Endothelial cell of umbilical vein (primary cell): ENCODE measurements at places on chromosomes 7 and 10. TPM values are rescaled to one million over a fixed set of nuclear protein-coding genes. Genes with fewer than 3 reads are reported as not detected.
A peak's percentile ranks its signal among the peaks of the same experiment; 100 is the strongest.

DNA sequence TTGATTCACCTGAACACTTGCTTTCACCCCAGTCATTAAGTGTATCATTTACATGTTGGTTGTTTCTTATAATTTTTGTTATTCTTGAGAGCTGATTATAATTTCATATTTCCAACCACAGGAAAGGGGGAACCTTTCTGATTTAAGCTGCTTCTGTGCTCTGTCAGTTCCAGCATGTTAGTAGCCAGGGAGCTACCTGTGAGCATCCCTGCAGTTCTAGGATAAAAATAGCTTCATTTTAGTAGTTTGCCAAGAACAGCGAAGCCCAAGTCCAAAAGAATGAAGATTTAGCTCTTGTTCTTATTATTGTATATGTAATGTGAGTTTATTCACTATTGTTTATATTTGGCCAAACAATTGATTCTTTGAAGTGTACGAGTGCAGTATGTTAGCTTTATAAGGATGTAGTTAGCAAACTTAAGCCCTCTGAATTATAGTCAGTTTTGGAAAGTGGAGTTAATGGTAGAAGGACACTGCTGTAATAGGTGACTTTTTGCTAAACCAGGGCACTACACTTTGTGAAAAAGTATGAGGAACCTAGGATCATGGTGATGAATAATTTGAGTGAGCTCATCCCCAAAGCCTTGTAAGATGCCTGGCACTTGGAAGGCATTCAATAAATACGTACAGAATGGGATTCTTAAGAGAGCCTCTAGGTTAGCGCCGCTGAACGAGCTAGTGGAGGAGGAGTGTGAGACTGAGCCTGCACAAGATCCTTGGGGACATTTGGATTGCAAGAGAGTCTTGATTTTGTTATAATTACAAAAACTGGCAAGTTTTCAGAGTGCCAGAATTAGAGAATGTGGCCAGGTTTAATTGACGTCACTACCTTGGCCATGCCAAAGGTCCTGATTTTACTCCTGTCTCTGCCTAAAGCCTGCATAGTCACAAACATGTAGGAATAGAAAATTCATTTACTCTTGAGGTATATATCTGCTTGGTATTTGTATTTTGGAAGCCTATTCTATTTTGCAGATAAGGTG lies 29.8 kb downstream of the DNAH11 start:
- no peak overlapping the region for H3K4me3 ChIP-seq
- no peaks in the 10 kb centered on the region for H3K4me1 ChIP-seq
- no peak overlapping the region for H3K27ac ChIP-seq
- H3K36me3 ChIP-seq: no peaks in the 10 kb centered on the region
- no peak for DNase-seq

The GLUD1 gene
- total RNA-seq: 86.6 and 94.7 TPM in 2 replicates

DNA sequence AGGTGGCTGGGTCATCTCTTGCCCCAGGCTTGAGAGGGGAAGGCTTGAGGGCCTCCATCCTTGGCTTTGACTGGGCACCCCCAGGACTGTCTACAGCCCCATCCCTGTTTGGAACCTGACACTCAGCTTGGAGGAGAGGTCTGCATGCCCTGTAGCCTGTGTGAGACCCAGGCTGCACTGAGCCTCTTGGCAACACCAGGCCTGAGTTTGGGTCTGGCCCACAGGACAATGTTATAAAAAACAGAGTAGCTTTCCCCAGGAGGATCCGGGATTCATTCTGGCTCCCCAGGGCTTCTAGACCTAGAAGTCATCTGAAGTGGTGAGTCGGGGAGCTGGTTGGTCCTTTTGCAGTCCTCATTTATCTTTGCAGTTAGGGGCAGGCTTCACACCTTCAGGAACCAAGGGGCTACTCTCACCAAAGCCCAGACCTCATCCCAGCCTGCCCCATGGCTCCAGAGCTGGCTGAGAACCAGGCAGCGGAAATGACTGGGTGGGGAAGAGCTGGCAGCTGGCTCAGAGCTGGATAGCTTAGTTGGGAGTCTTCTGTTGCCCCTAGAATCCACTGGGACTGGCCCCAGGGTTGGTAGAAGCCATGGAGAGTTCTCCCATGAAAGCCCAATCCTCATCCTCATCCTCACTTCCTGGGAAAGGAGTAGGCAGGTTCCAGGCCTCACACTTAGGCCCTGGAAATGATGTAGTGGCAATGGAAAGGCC lies 68.8 kb downstream of the ADCYAP1R1 start:
- H3K4me1 ChIP-seq: no peaks in the 10 kb centered on the region
- H3K27me3 ChIP-seq: no peaks in the 10 kb centered on the region
- H3K36me3 ChIP-seq: no peaks in the 10 kb centered on the region
- no peak overlapping the region for H3K4me3 ChIP-seq
- no peak for DNase-seq

The INMT gene
- not detected in 2 replicates for total RNA-seq

GRCh38 chr10:11863353-11864109 lies 40.4 kb downstream of the PROSER2 start:
- H3K27me3 ChIP-seq: no peaks in the 10 kb centered on the region
- no peaks in the 10 kb centered on the region for H3K36me3 ChIP-seq
- no peaks in the 10 kb centered on the region for H3K4me1 ChIP-seq
- H3K4me3 ChIP-seq: no peak overlapping the region
- H3K27ac ChIP-seq: no peak overlapping the region
- no peak for DNase-seq

DNA sequence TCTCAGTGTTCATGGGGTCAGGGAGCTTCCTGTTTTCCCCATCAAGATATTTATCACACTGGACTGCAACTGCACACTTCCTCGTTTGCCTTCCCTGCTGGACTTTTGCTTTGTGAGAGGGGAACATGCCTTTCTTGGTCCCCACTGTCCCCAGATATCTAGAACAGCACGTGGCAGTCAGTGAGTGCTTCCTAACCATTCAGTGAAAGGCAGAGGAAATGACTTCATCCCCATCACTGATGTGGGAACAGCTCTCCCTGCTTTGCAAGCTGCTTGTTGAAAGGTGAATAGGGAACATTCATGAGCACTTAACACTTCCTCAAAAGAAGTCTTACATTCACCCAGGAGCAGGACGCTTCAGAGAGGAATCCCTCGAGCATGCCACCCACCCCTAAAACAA lies 135.4 kb downstream of the MYOF start:
- H3K4me1 ChIP-seq: peaks cover 14% of the 10 kb centered on the region
- peaks cover 63% of the 10 kb centered on the region for H3K36me3 ChIP-seq
- H3K27me3 ChIP-seq: no peaks in the 10 kb centered on the region
- peak; percentile 60 for DNase-seq
- H3K4me3 ChIP-seq: no peak overlapping the region

The HTR7 gene
- 0.09 and 0.22 TPM in 2 replicates for total RNA-seq

The RHOBTB1 gene
- 31.0 and 31.3 TPM in 2 replicates for total RNA-seq

DNA sequence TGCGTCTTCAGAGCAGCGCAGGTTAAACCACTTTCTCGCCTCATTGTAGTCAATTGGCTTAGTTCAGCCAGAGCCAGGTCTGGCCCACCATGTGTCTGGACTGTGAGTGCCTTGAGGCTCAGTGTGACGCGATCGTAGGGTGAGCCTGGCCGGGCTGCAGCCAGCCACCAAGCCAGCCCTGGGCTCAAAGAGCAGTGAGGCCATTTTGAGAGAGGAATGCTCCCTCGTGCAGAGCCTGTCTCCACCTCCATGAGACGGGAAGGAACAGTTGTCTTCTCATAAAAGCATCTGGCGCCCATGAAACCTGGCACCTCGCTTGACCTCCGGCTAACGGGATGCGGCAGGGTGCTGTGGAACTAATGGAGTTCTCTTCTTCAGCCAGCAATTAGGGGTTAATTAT lies 34.5 kb downstream of the LHPP start:
- no peak for DNase-seq
- no peaks in the 10 kb centered on the region for H3K4me1 ChIP-seq
- H3K27ac ChIP-seq: no peak overlapping the region
- no peaks in the 10 kb centered on the region for H3K36me3 ChIP-seq

- no peak for DNase-seq
- no peak overlapping the region for H3K4me3 ChIP-seq
- H3K27me3 ChIP-seq: no peaks in the 10 kb centered on the region
- H3K36me3 ChIP-seq: no peaks in the 10 kb centered on the region
Observed at GRCh38 chr7:128063088-128063487, 31.9 kb upstream of the LRRC4 start.
